ENCODE measurements at places on chromosomes 1 and 21. TPM values are rescaled to one million over a fixed set of nuclear protein-coding genes. Genes with fewer than 3 reads are reported as not detected.

Gene RBM11
- not detected for total RNA-seq

Gene TMEM125
- total RNA-seq, result not detected

Gene SPATA46
- not detected for total RNA-seq

Gene VSIG8
- not detected for total RNA-seq

All from Right ventricle myocardium superior (tissue), 1 donor.